Smooth muscle cell of the brain vasculature (primary cell): ENCODE measurements at places on chromosomes 7 and 10.
A peak's percentile ranks its signal among the peaks of the same experiment; 100 is the strongest.

DNA sequence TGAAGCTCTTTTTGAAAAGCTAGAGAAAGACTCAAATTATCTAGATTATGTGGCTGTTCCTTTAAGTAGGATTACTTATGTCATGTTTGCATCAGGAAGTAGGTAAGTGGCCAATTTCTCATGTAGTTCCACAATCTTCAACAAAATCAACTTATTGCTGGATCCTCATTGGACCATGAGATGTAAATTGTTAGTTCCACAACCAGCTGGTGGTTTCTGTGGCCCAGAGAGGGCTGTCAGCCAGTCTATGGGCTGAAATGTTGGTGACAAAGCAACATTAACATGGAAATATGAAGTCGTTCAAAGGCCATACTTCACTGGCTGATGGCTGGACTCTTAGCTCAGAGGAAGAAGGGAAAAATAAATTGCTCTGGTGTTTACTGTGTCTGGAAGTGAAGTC is 157.9 kb downstream of the PLXDC2 start:
- no peak for DNase-seq

DNA sequence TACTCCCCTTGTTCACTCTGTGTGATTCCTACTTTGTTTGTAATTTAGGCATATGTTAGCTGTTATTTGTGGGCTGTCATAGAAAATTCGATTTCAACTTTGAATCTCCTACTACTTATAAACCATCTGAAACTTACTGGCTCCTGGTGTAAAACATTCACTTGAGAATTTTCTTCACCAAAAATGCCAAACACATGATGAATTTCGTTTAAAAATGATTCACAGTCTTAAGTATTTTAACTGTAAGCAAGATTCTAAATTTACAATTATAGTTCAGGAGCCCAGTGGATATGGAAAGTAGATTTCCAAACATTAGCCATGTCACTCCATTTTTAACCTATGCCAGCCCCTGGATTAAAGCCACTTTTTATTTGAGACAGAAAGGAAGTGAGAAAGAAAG is 3.1 kb downstream of the CPED1 start:
- DNase-seq: no peak

- no peak for DNase-seq
Observed at GRCh38 chr7:116801092-116801710, 61.2 kb upstream of the CAPZA2 start.

DNA sequence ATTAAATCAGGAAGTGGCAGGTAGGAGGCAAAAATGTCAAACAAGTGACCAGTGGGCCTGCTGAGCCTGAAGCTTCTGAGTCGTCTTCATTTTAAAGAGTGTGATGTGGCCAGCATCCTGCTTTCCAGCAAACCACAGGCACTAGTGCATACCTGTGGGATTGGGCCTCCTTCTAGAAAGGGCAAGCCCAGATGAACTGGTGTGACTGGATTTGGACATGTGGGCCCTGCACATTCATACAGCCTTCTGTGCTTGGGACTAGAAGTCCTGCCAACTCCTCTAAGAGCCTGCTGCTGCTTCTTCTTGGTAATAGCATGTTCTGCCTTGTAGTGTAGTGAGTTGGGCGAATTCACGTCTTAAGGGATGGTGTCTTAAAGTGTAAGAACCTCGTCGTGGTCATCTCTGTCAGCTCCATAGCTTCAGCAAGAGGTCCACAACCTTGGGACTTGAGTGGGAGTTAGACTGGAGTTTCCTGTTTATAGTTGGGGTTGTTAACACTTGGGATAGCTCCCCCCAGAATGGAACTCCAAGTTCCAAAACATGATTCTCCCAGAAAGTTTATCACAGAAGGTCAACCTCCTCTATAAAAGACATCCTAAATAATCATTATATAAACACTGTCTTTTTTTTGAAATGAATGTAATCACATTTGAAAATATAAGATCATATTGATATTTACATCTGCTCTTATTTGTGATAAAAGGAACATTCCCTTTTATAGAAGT is 11.2 kb downstream of the BMPER start:
- DNase-seq: no peak

GRCh38 chr7:94364816-94365215 is 29.9 kb upstream of the COL1A2 start:
- no peak for DNase-seq

DNA sequence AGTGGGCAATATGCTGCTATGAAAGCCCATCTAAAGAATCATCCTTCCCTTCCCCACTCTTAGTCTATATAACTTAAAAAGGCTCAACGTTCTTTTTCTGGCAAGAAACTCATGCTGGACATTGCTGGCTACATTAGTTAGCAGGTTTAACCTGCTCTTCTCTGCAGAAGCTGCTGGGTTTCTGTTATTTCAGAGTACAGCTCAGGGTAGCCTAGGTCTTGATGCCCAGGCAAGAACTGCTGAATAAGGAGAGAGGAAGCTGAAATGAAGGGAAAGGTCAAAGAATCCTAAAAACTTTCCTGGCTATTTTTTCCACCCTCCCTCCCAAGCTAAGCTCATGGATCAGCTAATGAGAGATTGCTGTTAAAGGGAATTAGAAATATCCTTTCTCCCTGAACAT is 79.4 kb downstream of the ANKIB1 start:
- DNase-seq: no peak

GRCh38 chr10:120460776-120461175 is 3.7 kb downstream of the PLPP4 start:
- DNase-seq: peak; percentile 31

GRCh38 chr7:105473163-105473562 is 48.9 kb downstream of the PUS7 start:
- peak; percentile 54 for DNase-seq

DNA sequence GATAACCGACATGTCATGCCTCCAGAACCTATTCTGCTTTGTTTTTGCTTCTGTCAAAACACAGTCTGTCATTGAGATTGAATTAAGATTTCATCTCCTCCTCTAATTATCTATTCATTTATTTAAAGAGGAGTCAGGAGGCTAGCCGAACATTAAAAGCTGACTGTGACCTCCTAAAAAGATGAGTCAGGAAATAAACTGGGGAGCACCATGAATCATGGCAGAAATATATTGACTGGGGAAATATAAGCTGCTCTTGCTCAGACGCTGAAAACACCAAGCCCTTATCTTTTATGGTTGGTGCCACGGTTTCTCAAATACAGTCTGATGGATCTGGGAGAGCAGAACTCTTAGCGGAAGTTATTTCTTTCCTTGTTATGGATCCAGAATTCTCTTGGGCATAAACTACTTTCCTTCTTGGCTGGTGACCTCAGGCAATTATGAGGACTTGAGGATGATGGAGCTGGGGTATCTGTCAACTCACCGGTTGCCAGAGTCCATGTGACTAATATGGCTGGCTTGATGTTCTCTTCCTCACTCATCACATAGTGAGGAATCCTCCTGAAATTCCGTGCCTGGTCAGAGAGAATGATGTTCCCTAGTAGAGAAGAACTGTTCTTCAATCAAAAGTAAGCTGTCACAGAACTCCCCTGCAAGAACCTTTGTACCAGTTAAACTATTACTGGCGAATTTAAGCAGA is 307.6 kb upstream of the PHYHIPL start:
- DNase-seq: no peak

DNA sequence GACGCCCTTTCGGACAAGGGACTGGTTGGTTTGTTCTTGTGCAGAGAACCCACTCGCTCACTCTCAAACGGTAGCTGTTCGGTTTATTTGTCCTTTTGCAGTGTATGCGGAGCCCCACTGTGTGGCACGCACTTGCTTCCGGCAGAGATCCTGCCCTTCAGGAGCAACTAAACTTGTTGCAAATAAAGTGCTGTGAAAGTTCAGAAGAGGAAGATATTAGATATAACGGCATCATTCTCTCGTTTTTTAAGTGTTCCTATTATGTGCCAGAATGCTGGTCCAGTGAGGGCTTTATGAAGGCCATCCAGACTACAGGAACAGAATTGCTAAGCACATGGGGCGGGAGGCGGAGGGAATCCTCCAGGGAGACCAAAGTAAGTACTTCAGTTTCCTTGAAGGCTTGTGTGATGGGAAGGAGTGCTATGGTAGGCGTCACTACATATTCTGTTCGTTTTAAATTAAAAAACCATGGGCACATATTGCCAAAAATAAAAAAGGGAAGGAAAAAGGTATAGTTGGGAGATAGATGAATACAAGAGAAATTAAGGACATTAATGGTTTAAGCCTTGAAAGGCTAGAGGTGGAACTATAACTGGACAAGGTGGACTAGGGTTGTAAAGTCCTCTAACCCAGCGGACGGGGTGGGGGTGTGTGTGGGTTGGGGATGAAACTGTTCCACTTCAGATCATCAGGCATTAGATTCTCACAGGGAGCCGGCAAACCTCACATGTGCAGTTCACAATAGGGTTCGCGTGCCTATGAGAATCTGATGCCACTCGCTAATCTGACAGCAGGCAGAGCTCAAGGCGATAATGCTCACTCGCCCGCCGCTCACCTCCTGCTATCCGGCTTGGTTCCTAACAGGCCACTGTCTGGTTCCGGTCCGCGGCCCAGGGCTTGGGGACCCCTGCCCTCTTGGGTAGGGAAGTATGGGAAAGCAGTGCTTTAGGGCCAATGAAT is 704 bp upstream of the ERLIN1 start:
- DNase-seq: peak; percentile 13

DNA sequence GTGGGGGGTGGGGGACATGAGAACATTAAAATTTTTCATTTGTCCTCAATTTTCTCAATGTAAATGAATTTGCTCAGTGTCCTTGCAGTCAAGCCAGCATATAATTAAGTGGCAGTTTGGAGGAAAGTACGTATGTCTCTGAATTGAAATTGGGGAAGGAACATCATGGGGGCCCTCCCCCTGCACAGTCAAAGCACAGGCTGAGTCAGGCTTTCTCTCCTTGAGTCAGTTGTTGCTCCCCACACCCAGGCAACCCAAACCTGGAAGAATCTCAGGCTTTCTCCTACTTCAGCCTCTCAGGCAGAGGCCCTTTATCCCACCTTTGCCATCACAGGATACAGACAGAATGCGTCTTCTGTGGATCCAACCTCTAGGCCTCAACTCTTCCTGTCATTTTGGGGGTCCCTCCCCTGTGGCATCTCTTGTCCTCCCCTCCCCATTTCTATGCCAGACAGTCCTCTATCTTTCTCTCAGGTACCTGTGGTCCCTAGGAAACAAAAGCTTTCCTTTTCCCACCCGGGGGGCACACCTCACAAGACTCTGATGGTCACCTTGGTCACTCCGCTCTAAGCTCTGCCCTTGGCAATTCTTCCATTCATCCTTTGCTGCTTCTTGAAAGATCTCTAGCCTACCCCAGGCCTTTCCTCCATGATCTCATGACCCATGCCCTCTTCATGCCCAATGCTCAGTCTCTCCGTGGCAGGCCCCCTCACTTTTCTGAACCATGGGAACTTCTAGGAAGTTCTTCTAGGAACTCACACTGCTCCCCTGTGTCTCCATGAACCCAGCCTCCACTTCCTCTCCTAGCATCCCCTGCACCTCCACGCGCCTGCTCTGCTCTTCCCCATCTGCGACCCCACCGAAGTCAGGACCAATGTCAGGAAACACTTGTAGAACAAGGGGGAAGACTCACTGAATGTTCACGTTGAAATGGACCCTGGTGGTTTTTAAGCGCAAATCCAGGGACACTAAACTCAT is 40.4 kb downstream of the CREB3L2 start:
- no peak for DNase-seq

- no peak for DNase-seq
Observed at GRCh38 chr10:15453926-15454325, 82.8 kb upstream of the FAM171A1 start.

DNA sequence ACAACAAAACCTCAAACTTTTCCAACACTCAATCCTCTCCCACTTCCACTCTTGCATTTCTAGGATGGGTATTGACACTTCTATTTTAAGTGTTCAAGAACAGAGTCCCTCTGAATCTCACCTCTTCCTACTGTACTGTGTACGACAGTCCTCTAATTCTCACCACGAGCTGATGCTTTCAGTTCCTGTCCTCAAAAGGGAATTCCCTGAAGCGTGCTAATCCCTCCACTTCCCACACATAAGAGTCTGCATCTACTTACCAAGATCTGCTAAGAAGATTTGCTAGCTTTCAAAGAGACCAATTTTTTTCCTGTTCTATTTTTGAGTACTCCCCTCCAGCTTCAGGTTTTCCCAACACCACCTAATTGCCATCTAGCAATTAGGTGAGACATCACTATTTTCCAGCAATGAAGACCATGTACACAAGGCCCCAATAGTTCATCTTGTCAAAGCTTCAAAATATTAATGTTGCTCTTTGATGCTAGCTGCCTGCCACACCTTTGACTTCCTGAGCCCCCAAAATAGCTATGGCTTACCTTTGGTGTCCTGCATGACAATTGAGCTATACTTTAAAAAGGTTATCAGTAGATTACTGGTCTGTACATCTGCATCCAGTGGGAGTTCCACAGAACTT is 54.4 kb downstream of the ARMH3 start:
- DNase-seq: no peak

DNA sequence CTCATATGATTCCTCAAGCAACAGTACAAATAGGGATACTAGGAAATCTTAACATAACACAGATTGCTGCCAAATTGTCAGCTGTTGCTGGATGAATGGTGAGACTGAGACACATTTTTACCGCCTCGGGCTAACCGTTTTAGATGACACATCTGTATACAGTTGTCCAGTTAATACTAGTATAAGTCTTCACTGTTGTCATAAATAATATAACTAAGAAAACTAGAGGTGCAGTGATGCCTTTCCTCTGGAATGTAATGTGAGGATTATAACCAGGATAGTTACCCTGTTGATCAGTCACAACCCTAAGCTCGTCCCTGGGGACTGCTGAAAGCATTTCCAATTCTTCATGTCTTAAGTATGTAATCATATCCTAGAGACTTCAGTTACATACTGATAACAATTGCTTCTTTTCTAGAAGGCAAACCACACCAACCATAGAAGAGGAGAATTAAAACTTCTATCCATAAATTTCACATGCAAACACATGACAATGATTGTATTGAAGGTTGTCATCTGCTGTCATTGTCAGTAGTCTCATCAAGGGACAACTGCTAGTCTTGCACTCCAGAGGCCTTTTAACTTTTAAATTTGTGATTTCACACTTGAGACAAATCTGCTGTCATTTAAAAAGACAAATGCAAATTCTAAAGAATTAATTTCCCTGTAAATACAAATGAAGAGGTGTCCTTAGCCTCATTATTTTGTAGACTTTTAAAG is 100.4 kb upstream of the SEMA3D start:
- no peak for DNase-seq

DNA sequence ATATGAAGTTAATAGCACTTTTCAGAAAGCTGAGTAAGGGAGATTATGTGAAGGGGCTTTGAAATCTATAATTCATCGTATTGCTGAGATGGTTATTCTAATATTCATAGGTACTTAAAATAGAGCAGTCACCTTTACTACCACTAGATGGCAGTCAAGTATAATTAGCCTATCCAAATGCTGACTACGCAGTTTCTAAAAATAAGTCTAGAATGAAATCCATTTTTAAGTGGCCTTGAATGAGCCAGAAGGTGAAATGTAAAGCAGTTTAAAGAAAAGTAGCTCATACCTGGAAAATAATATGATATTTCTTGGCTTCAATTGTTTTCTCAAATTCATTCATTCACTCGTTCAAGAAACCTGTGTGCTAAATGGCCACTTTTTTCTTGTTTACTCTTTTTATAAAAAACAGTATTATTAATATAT is 1277.1 kb downstream of the GATA3 start:
- DNase-seq: peak; percentile 7
